ENCODE measurements at places on chromosomes 16 and 17. TPM values are rescaled to one million over a fixed set of nuclear protein-coding genes. Genes with fewer than 3 reads are reported as not detected.

DNA sequence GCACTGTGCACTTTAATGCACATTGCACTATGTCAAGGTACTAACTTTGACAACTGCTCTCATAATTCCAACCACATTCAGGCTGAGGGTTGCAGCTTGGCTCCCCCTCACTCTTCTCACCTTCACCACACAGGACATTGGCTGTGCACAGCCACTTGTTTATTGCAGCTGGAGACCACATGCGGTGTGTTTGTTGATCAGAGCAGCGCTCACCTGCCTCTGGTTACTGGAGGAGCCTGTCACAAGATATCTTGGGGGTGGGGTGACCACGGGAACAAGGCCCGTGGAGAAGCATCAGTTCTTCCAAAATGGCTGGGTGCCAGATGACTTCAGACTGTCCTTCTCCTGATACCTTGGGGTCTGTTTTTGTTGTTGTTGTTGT, 10.6 kb upstream of the CCL5 start:
- no peak for DNase-seq

- no peak for DNase-seq
Measured at GRCh38 chr17:42872251-42872965, 21.4 kb downstream of the AOC3 start.

GRCh38 chr16:83305092-83305491, 502.7 kb upstream of the HSBP1 start:
- no peak for DNase-seq

DNA sequence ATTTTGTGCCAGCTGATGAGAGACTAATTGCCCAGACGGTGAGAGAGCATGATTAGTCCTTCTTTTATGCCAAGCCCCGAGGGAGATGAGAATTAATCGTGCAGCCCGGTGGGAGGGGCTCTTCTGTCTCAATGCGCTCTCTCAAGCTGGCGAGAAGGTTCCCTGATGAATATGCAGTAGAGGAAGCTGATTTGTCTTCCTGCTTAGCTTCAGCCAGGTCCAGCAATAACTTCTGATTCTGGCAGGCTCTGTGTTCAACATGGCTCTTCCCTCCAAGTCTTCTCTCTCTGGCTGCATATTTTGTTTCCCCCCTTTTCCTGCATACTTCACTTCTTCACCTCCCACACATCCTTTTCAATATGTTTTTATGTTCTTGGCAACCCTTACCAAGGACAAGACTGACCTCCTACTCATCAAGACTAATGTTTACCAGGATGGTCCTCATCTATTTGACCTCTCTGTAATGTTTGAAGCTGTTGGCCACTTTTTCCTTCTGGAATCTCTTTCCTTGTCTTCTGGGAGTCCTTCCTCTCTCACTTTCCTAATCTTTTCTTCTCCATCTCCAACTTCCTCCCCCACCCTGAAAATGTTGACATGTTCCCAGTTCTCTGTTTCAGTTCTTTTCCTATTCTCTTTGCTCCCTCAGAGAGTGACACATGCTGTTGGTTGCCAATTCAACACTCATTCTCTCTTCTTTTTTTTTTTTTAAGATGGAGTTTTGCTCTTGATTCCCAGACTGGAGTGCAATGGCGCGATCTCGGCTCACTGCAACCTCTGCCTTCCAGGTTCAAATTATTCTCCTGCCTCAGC, 33.1 kb downstream of the ARL4D start:
- DNase-seq = no peak

DNA sequence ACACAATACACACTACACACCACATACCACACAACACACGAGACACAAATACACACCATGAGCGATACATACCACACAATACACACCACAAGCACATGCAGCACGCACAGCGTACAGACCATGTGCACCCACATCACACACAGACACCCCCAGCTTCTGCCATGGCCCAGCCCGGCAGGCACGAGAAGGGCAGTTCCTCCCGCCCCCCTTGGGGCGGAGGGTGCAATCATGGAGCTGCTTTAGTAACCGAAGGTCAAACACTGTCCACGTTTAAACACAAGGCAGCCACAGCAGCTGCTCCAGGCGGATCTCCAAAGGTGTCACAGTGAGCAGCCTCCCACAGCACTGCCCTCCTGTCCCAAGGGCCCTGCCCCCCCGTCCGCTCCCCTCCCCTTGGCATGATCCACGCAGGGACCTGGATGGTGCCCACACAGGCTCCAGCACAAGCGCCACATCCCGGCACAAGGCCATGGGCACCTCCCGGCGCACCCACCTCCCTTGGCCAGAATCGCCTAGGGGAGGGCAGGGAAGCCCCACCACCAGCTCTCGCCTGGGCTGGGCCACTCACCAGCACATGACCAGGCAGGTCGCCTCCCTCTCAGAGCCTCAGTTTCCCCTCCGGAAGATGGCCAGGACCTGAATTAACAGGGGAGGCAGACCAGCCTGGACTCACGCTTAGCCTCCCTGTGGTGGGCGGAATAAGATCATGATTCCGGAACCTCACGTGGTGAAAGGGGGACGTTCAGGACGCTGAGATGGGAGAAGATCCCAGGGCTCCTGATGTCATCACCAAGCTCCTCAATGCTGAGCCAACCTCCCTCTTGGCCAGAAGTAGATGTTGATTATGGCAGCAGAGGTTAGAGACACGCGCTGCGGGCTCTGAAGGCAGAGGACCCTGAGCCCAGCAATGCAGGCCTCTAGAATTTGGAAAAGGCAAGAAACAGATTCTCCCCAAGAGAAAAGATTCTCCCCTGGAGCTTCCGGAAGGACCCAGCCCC, 32.6 kb upstream of the ZNF469 start:
- no peak for DNase-seq

GRCh38 chr17:55432358-55433028, 10.9 kb upstream of the MMD start:
- DNase-seq = no peak

- peak; percentile 54 for DNase-seq
Measured at GRCh38 chr17:77720946-77721845, 237.3 kb upstream of the TNRC6C start.

DNA sequence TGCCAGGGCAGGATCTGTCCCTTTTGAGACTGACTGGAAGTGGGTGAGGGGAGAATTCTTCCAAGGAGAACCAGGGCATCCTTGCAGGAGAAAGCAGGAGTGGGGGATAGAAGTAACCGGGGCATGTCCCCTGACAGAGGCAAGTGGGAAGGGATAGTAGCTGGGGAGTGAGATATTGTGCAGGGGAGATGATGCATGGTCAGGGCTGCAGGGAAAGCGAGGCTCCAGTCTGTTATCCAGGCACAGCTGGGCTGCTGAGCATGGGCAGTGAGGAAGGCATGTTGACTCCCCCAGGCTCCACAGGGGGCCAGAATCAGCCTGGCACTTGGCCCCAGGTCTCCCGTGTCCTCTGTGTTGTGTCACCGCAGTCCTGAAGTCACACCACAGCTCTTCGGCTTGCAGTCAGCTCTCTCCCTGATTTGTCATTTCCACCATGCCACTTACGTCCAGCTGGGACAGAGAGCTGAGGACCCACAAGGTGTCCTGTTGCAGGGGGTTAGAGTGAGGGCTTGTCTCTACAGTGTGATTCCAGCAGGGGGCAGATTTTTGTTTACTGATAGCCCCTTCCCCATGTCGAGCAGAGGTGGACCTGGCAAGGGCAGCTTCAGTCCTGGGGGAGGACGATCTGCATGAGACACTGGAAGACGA, 40.9 kb downstream of the B9D1 start:
- DNase-seq = no peak

Gene CMTM1
- total RNA-seq = 7.8 TPM
